ENCODE measurements at places on chromosomes 11 and 22.
A peak's percentile ranks its signal among the peaks of the same experiment; 100 is the strongest.

- DNase-seq, result peak; percentile 46
Observed at GRCh38 chr11:8832571-8833260, 78.3 kb upstream of the AKIP1 start.

GRCh38 chr22:48103126-48103875 lies 1340.9 kb downstream of the TBC1D22A start:
- no peak for DNase-seq

GRCh38 chr22:48975886-48976285 lies 851.8 kb downstream of the BRD1 start:
- no peak for DNase-seq

- DNase-seq, result no peak
Observed at GRCh38 chr11:76602431-76602861, 68.1 kb downstream of the LRRC32 start.

DNA sequence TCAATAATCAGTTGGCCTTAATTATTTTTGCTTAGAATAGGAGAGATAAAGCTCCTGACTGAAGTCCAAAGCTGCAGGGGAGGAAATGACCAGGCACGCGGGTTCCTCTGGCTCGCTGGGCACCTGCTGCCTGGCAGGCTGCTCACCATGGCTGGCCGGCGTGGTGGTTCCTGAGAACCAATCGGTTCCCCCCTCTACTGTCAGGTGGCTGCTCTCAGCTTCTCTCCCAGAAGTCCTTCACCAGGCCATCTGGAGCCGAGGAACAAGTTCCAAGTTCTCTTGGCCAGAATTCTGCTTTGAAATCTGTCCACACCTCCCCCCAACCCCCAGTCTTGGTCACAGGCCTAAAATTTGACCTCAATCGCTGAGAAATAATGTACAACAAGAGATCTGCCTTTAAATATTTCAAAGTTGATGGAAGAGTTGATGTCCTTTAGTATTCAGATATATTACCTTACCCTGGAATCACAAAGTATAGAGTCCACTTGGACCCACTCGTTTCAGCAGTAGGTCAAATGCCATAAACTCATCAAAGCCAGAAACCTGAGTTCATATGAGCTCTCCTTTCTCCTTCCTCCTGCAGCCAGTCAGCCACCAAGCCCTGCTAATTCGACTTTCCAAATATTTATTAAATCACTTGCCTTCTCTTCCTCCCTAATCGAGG lies 25.2 kb downstream of the EXPH5 start:
- DNase-seq, result no peak

DNA sequence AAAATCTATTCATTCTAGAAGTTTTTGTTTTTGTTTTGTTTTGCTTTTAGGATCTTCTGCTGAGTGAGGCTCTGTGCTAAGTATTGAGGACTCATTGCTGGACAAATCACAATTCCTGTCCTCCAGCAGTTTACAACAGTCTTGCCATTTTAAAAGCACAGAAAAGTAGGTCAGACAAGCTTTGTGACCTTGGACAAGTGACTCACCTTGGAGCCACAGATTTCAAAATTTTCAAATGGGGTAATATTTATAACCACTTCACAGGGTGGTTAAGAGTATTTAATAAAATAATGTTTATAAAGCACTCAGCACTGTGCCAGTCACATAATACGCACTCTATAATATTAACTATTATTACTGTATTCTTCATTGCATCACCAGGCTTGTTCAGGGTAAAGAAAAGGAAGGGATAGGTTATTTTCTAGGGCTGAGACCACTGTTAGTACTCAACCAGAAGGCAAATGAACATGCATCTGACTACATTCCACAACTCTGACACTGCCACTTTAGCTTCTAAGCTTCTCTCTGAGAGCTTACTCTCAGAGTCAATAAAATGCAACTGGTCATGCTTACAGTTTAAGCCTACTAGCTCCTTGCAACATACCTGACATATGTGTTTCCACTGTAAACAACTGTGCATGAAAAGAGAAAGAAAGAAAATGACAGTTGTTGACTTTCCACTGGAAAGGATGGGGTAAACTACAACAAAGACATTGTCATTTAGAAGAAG lies 63.2 kb upstream of the FIBIN start:
- peak; percentile 33 for DNase-seq

- DNase-seq, result no peak
Observed at GRCh38 chr11:128188346-128189004, 398.9 kb downstream of the ETS1 start.

- DNase-seq, result no peak
Observed at GRCh38 chr22:29820961-29821290, 17.1 kb downstream of the ASCC2 start.

- no peak for DNase-seq
Observed at GRCh38 chr11:115535781-115536180, 31.6 kb upstream of the CADM1 start.

DNA sequence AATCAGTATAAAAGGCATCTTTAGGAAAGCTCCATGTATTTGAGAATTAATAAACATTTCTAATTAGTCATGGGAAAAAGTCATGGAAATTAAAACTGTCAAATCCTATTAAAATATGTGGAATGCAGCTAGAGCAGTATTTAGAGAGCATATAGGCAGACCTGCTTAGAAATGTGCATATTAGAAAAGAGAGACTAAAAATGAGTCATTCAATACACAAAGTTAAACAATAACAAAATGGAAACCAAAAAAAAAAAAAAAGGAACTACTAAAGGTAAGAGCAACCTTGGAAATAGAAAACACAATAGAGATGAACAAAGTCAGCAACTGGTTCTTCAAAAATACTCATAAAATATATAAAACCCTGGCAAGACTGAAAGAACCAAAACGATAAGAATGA lies 59.7 kb upstream of the RASSF10 start:
- DNase-seq, result no peak

- DNase-seq, result no peak
Observed at GRCh38 chr11:61121192-61121831, 19.0 kb downstream of the CD5 start.

DNA sequence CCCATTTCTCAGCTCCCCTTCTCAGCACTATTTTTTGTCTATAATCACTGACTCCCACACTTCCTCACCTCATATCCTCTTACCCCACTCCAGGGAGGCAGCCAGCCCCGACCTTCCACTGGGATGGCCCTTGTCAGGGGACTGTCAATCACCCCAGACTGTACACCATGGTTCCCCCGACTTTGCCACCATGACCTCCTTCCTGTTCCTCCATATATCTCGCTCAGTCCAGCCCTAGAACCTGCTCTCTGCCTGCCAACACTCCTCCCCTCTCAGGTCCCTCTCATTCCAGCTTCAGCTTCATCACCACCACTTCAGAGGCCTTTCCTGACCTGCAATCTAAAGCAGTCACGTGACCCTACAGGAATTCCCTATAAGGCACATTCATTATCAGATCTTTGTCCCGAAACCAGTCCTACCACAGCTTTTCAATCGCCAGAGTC lies 16.5 kb downstream of the PRPF19 start:
- no peak for DNase-seq

- DNase-seq, result no peak
Observed at GRCh38 chr11:56234155-56234554, at the start of gene OR5T2. Gene OR5T2 (minus strand): TSS chr11:56234255. CDS start chr11:56233062, 1,193 bp downstream.

- peak; percentile 84 for DNase-seq
Observed at GRCh38 chr11:86592659-86593451, 79.6 kb downstream of the ME3 start.

DNA sequence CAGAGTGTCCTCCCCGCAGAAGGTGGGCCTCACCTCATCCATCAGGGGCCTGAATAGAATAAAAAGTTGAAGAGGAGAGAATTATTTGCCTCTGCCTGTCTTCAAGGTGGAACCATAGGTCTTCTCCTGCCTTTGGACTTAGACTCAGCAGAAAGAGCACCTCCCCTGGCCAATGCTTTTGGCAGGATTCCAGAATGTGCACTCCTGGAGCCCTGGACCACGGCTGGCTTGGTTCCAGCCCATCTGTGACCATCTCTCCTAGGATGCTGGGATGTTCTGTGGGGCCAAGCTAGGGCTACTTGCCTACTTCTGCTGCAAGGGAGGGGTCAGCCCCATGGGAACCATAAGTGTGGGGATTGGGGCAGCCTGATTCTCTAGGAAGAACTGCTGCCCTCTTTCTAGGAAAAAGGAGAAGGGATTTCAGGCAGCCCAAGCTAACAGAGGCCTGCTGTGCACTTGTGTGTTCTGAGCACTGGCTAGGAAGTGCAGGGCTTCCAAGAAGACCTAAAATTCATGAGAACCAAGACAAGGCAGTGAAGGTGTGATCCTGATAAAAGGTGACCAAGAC lies 32.2 kb upstream of the SHANK2 start:
- no peak for DNase-seq

DNA sequence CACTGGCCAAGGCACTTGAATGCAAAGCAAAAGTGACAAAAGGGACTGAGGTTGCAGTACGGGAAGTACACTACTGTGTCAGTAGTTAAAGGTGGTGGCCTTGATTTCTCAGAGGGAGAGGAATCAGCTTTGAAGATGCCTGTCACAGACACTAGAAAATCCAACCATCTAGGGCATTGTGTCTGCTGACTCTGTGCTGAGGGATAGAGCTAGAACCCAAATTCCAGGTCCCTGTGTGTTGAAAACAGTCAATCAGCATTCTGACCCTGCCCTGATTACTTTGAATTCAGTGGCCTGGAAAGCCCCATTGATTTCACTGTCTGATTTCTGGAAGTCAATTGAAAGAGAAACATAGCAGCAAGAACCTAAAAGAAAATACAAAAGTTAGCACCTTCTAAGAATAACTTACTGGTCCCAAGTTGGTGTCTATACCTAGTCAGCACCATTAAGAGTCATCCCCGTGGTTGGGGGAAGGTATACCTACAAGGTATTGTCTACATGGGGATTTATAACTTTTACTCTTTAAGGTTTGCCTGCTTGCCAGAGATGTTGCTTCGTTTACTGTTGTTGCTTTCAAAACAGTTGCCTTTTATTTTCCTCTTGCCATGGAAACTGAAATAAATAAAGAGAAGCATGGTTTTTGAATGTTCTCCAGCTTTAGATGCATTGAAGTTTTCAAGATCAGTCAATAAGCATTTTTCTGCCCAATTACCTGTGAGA lies 97.3 kb downstream of the PDHX start:
- no peak for DNase-seq

GRCh38 chr11:83815736-83816135 lies 529.6 kb upstream of the CCDC90B start:
- DNase-seq, result no peak

GRCh38 chr11:113048820-113049768 lies 87.9 kb downstream of the NCAM1 start:
- no peak for DNase-seq

DNA sequence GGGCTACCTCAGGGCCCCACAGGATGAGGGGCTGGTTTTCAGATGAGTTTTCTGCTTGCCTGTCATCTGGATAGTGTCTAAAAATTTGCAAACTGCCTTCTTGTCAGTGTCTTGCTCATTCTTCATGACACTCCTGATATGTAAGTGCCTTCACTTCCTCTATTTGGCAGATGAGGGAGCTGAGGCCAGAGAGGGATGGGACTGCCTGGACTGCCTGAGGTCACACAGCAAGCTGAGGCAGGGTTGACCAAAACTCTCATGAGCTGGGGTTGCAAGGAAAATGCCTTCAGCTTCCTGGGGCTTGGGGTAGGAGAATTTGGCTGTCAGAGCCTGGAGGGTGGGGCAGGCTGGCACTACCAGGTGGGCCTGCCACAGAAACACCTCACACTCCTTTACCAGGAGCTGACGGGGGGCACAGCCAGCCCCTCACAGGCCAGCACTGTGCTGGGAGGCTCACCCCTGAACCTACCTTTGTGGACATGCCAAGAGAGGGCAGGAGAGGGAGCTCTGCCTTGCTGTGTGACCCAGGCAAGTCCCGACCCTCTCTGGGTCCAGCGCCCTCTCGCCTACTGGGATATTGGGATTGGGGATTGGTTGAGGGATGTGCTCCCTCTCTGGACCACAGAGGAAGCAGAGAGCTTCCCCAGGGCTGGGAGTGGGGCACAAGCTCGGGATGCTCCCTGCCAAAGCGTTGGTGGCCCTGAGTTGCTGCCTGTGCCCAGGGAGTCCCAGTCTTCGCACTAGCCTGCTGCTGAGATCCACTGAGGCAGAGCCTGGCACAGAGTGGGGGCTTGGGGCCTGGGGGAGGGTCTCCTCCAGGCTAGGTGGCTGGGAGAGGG lies 1.9 kb upstream of the P2RY6 start:
- no peak for DNase-seq

- no peak for DNase-seq
Observed at GRCh38 chr11:115530752-115531151, 26.5 kb upstream of the CADM1 start.
